ENCODE measurements at places on chromosomes 16 and 17. TPM values are rescaled to one million over a fixed set of nuclear protein-coding genes. Genes with fewer than 3 reads are reported as not detected.

GRCh38 chr16:15855704-15856003 is 1.2 kb downstream of the MYH11 start:
- DNase-seq, result no peak

DNA sequence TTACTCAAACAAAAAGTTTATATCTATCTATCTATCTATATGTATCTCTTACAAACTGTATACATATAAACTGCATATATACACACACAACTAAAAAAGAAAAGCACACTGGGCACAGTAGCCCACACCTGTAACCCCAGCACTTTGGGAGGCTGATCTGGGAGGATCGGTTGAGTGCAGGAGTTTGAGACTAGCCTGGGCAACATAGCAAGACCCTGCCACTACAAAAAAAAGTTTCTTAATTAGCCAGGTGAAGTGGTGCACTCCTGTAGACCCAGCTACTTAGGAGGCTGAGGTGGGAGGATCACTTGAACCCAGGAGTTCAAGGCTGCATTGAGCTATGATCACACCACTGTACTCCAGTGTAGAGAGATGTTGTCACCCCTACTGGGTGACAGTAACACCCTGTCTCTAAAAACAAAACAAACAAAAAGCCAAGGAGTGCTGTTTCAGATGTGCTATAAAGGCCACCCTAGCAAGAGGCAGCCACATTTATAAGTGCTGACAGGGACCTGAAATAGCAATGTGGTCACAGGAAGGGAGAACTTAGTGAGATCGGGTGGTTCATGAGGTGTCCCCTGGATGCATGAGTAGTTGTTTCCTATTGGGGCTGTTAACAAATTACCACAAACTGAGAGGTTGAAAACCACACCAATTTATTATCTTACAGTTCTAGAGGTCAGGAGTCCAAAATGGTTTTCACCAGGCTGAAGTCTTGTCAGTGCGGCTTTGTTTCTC is 4.8 kb downstream of the CD2BP2 start:
- DNase-seq, result no peak

KCNJ12 gene
- total RNA-seq, result 5.7 TPM

GRCh38 chr16:77579351-77579891 is 142.9 kb upstream of the NUDT7 start:
- DNase-seq, result no peak

DNA sequence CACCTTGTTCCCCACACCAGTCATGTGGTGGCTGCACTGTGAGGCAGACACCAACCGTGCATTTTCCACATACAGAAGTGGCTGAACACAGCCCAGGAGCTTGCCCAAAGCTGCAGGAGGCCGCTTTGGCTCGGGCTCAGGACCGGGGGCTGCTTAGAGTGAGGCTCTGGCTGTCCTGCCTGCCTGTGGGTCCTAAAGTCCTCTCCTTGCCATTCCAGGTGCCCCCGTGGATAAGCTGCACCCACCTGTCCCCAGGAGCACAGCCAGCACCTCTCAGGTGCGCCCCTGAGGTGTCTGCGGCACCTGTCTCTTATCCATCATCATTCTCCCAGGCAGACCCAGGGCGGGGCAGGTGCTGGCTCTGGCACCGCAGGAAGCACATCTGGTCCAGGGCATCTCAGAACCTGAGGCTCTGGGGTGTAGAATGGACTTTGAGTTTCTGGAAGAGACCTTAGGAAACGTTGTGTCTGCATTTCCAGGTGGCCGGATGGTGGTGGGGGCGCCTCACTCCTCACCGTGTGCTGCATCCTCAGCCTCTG is 180.5 kb upstream of the ZNF469 start:
- no peak for DNase-seq

DNA sequence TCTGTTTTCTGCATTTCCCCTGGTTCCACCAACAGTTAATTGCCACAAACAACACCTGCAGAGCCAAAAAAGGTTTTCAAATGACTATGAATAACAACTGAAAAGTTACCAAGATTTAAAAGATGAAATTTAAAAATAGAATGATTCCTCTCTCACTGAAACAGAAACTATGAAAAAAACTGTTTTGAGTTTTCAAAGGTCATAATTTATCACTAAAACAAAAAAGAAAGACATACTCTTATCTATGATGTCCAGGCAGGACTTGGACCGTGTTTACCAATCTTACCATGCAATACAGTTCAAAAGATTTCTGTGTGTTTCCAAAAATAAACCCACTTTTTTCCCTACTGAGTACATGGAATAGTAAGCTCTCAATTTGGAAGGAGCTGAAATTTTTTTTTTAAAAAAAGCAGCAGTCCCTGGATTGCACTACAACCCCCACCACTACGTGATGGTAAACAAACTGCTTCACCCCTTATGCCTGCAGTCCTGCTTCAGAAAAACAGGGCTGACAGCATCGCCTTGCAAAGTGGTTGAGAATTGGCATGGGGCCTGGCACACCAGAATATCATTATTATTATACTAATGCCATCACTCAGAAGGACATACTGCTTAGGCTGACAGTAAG is 8.5 kb downstream of the TXNDC11 start:
- no peak for DNase-seq

- no peak for DNase-seq
These were observed 5.0 kb downstream of the LYRM1 start for GRCh38 chr16:20905576-20905975.

GRCh38 chr17:52604105-52604504 is 445.6 kb upstream of the CA10 start:
- DNase-seq, result no peak

DNA sequence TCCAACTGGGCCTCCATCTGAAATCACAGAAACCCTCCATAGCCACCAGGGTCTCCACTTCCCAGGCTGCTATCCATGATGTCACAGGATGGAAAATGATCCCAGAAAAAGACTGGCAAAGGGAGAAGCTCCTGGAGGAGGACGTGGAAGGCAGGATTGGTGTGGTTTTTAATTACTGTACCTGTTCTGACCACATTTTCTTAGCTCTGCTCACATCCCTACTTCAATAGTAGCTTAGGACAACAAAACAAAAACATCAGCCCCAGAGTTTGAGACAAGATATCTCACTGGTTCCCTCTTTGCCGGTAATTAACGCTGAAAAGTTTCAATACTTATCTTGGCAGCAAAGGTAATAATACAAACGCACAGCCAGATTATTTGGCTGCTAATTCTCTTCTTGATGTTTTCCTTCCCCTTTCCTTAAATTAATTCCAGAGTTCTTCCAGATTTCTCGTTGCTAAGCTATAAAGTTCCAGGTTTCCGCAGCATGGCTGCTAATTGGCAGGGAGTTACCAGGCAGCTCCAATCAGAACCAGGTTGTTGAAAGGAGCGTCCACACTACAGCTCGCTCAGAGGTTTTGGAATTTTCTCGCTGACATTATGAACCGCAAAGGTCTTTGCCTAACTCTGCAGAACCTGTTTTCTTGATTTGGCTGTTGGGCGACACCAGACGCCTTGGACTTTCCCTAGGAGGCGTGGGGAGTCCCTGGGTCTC is 263.4 kb downstream of the MRTFB start:
- no peak for DNase-seq

KRTAP9-1 gene
- total RNA-seq, result not detected

DNA sequence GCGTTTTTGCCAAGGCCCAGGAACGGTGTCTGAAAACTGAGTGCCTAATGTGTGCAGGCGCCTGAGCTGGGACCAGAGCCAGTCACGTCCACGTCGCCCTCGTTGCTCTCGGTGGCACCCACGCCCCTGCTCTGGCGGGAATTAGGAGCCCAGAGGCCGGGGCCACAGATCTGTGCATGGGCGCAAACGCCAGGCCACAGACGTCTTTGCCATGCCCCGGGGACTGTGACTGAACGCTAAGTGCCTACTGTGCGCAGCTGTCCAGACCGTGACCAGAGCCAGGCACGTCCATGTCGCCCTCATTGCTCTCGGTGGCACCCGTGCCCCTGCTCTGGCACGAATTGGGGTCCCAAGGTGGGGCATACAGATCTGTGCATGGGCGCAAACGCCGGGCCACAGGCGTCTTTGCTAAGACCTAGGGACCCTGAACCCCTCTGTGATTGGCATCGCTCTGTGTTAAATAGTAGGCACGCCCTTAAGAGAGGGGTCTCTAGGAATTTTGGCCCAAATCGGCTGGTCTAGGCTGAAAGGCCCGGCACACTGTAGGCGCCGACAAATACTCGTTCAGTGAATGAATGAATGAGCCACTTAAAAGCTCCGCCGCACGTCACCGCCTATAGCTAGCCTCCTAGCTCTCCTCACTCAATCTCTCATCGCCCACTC is 827 bp upstream of the UBALD1 start:
- DNase-seq, result no peak
